ENCODE measurements at places on chromosomes 7 and 10. TPM values are rescaled to one million over a fixed set of nuclear protein-coding genes. Genes with fewer than 3 reads are reported as not detected.

DNA sequence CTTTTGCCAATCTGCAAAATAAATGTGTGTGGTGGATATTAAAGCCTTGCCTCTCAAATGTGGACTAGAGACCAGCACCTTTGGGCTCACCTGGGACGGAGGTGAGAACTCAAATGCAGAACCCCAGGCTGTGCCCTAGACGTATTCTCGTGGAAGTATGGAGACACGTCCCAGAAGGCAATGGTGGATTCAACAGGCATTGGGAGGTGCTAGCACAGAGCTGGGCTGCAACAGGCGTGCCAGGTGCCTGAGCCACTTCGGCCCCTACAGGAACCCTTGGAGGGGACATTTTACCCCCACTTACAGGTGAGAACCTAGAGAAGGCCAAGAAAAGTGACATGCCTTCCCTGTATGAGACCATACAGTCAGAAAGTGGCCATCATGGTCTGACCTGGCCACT, 12.2 kb downstream of the DDX56 start:
- no peaks in the 10 kb centered on the region for H3K4me1 ChIP-seq
- DNase-seq, result no peak
- no peak overlapping the region for H3K27ac ChIP-seq

DNA sequence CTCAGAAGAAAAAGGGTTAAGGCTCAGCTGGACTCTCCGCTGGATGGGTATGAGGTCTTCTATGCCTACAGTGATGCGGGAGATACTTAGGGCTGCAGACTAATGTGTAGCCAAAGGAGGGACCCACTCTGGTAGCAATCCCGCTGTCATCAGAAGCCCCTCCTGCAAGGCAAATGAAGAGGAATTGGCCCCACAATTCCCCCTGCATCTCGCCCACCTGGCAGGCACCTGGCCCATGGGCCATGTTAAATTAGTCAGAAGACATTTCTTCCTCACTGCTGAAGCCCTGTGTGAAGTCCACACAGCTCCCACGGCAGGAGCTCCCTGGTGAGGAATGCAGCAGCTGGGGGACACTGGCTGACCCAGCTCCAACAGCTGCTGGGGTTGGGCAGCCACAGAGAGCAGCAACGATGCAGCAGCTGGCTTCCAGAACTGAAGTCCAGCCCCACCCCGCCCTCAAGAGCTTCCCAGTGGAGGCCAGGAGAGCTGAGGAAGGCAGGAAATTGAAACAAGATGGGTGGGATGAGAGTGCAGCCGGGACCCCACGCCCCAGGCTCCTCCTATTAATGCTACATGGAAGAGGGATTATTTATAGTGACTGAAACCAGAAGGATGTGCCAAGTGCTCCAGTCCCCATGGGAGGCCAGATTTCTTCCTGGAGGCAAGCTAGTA, 5.5 kb downstream of the VSTM4 start:
- H3K27me3 ChIP-seq, result no peaks in the 10 kb centered on the region
- H3K36me3 ChIP-seq, result no peaks in the 10 kb centered on the region
- peaks cover 40% of the 10 kb centered on the region for H3K4me1 ChIP-seq
- no peak for DNase-seq

- no peaks in the 10 kb centered on the region for H3K27me3 ChIP-seq
- H3K4me1 ChIP-seq, result no peaks in the 10 kb centered on the region
- peak overlapping the region; percentile 11 for H3K27ac ChIP-seq
- H3K4me3 ChIP-seq, result no peak overlapping the region
- H3K36me3 ChIP-seq, result no peaks in the 10 kb centered on the region
Observed at GRCh38 chr7:4014346-4015050, 667.6 kb upstream of the FOXK1 start.

DNA sequence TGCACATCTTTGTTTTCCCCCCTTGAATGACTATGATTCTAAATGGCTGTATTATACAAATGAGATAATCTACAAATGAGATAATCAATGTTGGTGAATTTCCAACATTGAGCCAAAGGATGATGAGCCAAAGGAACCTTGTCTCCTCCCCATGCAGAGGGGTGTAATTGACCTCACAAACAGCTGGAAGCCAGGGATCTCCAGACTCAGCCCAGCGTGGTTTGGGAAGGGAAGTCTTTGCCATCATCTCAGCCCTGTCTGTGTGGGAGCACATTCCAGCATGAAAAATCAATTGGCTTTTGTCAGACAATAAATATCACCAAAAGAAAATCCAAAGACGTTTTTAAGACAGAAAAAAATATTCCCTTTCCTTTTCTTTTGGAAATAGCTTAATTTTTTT, 271.5 kb upstream of the AOAH start:
- H3K4me3 ChIP-seq, result no peak overlapping the region
- no peak overlapping the region for H3K27ac ChIP-seq
- no peaks in the 10 kb centered on the region for H3K4me1 ChIP-seq
- no peak for DNase-seq

GRCh38 chr10:33653584-33654367, 319.3 kb upstream of the NRP1 start:
- H3K4me1 ChIP-seq, result no peaks in the 10 kb centered on the region
- H3K27ac ChIP-seq, result no peak overlapping the region
- H3K36me3 ChIP-seq, result no peaks in the 10 kb centered on the region
- no peak for DNase-seq
- H3K27me3 ChIP-seq, result no peaks in the 10 kb centered on the region
- no peak overlapping the region for H3K4me3 ChIP-seq

GRCh38 chr7:105680505-105681187, 99.4 kb upstream of the EFCAB10 start:
- peaks cover 59% of the 10 kb centered on the region for H3K4me1 ChIP-seq
- H3K27me3 ChIP-seq, result no peaks in the 10 kb centered on the region
- peak; percentile 75 for DNase-seq
- H3K36me3 ChIP-seq, result no peaks in the 10 kb centered on the region
- H3K4me3 ChIP-seq, result no peak overlapping the region

DNA sequence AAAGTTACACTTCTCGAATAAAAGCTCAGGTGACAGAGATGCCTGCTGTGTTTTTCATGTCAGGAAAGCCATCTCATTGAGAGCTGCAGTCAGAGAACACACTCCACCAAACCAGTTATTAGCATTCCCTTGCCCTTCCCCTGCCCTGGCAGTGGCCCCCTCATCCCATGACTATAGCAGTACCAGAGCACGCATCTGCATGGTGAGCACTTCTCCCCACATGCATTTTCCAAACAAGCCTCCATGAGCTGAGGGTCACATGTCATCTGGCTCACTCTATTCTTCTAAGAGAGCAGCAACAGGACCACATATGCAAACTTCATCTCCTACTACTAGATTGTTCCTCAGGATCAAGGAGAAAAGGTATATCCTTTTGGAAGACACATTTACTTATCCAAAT, 42.4 kb upstream of the FGL2 start:
- H3K27me3 ChIP-seq, result no peaks in the 10 kb centered on the region
- H3K4me3 ChIP-seq, result no peak overlapping the region
- no peaks in the 10 kb centered on the region for H3K36me3 ChIP-seq
- H3K4me1 ChIP-seq, result peaks cover 27% of the 10 kb centered on the region
- H3K27ac ChIP-seq, result no peak overlapping the region
- DNase-seq, result no peak

GRCh38 chr7:16369855-16370254, 51.5 kb downstream of the CRPPA start:
- no peaks in the 10 kb centered on the region for H3K36me3 ChIP-seq
- no peak overlapping the region for H3K27ac ChIP-seq
- H3K4me3 ChIP-seq, result no peak overlapping the region
- H3K4me1 ChIP-seq, result no peaks in the 10 kb centered on the region
- DNase-seq, result no peak
- no peaks in the 10 kb centered on the region for H3K27me3 ChIP-seq

- H3K36me3 ChIP-seq, result no peaks in the 10 kb centered on the region
- DNase-seq, result peak; percentile 17
- H3K27ac ChIP-seq, result no peak overlapping the region
- no peaks in the 10 kb centered on the region for H3K27me3 ChIP-seq
- H3K4me3 ChIP-seq, result no peak overlapping the region
- peaks cover 6% of the 10 kb centered on the region for H3K4me1 ChIP-seq
Observed at GRCh38 chr10:131722525-131723264, 178.1 kb upstream of the PPP2R2D start.

- no peaks in the 10 kb centered on the region for H3K4me1 ChIP-seq
- H3K36me3 ChIP-seq, result no peaks in the 10 kb centered on the region
- DNase-seq, result no peak
- no peak overlapping the region for H3K4me3 ChIP-seq
- peaks cover 46% of the 10 kb centered on the region for H3K27me3 ChIP-seq
- no peak overlapping the region for H3K27ac ChIP-seq
Observed at GRCh38 chr7:1385086-1385808, 74.0 kb downstream of the MICALL2 start.

- no peak overlapping the region for H3K4me3 ChIP-seq
- no peak for DNase-seq
- H3K36me3 ChIP-seq, result no peaks in the 10 kb centered on the region
- no peaks in the 10 kb centered on the region for H3K4me1 ChIP-seq
Observed at GRCh38 chr7:142365410-142365842, 107.6 kb upstream of the PRSS58 start.

Gene PDGFA
- total RNA-seq, result 57.1 TPM

Gene CDHR1
- total RNA-seq, result 0.35 TPM

Gene ABCB1
- total RNA-seq, result 7.5 TPM

Gene TMEM178B
- total RNA-seq, result 1.4 TPM

Gene ZCCHC24
- 32.4 TPM for total RNA-seq
